ENCODE measurements at places on chromosomes 4 and X. TPM values are rescaled to one million over a fixed set of nuclear protein-coding genes. Genes with fewer than 3 reads are reported as not detected.

The TMSB15A gene
- not detected for total RNA-seq

The MCUB gene
- total RNA-seq, result 7.9 TPM

The VCX3A gene
- not detected for total RNA-seq

The FGFBP1 gene
- not detected for total RNA-seq

GRCh38 chr4:159107203-159107925 is 4.5 kb downstream of the RAPGEF2 start:
- DNase-seq, result no peak

DNA sequence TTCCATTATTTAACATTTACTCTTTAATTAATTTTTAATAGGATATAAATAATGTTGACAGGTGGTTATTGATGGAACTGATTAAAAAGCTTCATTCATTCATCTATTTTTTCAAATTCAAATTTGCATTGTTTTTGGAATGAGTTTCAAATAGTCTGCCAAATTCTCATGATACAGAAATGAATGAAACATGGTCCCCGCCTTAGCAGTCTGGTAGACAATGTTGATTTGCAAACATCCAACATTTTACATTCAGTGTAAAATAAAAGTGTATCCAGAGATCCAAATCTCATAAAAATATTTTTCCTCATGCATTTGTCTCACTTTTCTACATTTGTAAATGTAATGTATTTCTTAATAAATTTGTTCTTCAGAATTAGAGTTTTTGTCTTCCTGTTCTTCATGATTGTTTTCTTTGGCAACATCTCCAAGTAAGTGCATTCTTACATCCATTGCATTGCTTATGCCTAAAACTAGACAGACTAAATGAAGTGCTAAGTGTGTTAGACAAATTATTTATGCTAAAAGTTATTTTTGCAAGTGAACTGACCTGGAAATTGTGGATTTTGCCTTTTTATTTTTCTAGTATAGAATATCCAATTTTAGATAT is 142.3 kb downstream of the PCDH18 start:
- no peak for DNase-seq

DNA sequence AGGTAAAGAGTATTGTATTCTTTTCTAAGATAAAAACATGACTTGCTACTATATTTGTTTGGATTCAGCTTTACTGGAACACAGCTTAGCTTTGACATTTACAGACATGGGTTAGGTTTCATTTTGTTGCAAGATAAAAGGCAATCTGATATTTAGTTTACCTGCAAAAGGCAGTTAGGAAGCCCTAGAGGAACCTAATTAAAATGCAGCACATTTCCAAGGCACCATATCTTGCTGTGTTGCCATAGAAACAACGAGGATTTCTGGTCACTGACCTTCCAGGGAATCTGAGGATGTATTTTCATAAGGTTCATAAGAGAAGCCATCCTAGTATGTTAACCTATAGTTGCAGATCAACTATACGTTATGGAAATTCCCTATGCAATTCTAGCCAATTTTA is 116.0 kb downstream of the SNCA start:
- DNase-seq, result no peak

- DNase-seq, result no peak
Observed at GRCh38 chr4:66357316-66357715, 687.0 kb upstream of the EPHA5 start.

DNA sequence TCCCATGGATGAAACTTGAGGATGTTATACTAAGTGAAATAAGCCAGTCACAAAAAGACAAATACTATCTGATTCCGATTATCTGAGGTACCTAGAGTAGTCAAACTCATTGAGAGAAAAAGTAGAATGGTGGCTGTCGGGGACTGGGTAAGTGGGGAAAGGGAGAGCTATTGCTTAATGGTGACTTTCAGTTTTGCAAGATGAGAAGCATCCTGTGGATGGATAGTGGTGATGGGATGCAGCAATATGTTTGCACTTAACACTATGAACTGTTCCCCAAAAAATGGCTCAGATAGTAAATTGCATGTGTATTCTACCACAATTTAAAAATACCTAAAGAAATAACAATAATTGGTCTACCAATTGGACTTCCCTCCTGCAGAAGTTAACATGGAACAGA is 181.5 kb downstream of the SHROOM3 start:
- DNase-seq, result no peak

DNA sequence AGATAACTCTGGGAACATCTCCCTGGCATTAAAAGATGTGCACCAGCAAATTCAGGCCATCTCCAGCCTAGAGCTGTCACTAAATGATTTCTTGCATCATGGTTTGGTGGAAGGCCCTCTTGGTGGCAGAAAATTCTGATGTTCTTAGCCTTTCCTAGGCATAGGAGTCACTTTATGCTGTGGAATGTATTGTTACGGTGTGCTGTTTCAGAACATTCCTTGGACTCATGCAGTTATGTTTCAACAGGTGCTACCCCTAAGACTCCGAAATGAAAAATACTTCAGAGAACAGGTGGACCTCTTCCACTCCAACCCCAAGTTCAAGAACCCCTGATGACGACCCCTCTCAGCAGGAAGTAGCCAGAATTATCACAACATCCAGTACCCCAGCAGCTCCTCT is 20.3 kb upstream of the PAPSS1 start:
- no peak for DNase-seq

- DNase-seq, result no peak
Observed at GRCh38 chr4:60187428-60187827, 1012.7 kb upstream of the ADGRL3 start.

- no peak for DNase-seq
Observed at GRCh38 chr4:66490729-66491128, 820.4 kb upstream of the EPHA5 start.

GRCh38 chr4:41887821-41888686 is 47.2 kb upstream of the TMEM33 start:
- DNase-seq, result no peak

GRCh38 chrX:44927398-44927797 is 54.4 kb downstream of the KDM6A start:
- no peak for DNase-seq
